Stimulated activated CD4-positive, alpha-beta T cell treated with anti-CD3 and anti-CD28 coated beads, Interleukin-2, amount 100 ng/mL, for 48 hours (primary cell): ENCODE measurements at places on chromosomes 7 and 10.

GRCh38 chr7:150953061-150953997 is 24.8 kb downstream of the KCNH2 start:
- DNase-seq, result no peak

DNA sequence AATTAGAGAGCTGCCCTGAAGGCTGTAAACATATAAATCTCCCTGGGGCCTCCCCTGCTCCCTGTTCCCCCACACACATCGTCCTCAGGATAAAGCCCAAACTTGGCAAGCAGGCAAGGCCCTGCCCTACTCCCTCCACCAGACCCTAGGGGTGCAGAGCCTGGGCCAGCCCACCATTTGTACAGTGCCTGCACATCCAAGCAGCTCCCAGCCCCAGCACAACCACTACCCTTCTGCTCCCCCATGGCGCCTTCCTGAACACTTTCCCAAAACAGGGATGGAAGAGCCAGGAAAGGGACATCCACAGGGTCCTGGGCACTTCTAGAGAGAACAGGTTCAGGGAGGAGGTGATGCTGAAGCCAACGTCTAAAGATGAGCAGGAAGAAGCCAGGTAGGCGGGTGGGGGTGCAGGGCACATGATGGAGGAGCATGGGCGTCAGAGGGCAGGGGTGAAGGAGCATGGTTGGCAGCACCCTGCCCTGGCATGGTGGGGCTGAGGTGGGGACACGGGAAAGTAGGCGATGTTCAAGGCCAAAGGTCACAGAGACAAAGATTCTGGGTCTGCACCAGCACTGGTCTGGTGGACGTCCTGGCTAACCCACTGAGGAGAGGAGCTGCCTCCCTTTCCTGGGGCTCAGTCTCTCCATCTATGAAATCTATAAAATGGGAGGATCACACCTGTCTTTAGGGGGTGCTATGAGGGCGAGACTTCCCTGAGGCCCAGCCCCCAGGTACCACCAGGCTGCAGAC is 140.6 kb downstream of the ARHGAP22 start:
- DNase-seq, result no peak

DNA sequence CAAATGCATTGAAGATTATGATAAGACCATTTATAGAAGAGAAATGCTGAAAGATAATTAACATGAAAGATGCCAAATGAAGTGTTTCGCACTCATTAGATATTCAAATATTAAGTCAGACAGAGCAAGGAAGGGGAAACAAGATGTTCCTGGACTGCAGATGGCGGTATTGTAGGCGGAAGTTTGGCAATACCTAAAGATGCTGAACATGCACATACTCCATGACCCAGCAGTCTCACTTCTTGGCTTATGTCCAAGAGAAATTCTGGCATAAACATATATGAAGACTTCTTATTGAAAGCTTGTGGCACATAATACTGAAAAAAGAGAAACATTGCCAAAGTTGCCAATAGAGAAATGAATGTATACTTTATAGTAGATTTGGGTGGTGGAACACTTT is 325.4 kb upstream of the SEMA3C start:
- DNase-seq, result no peak

GRCh38 chr7:27697861-27698430 is 35.3 kb upstream of the HIBADH start:
- DNase-seq, result no peak

- DNase-seq, result no peak
Observed at GRCh38 chr10:37700886-37701780, 156.3 kb downstream of the ZNF248 start.

GRCh38 chr10:176677-177076 is 41.4 kb downstream of the ZMYND11 start:
- DNase-seq, result no peak

GRCh38 chr7:143120691-143121405 is 11.0 kb upstream of the PIP start:
- DNase-seq, result no peak

DNA sequence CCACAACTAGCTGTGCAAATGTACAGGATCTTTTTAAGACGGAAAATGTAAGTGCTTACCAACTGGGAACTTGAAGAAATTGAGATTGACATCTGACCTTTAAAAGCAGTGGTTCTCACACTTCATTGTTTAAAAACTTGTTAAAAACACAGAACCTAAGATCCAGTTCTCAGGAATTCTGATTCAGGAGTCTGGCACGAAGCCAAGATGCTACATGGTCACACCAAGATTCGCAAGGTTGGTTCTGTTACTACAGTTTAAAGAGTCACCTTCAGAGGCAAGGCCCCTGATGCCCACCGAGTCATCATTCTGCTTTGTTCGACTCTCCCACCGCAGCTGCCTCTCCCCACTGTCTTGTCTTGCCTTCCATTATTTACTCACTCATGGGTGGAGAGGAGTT is 113.3 kb downstream of the GLI3 start:
- DNase-seq, result no peak

DNA sequence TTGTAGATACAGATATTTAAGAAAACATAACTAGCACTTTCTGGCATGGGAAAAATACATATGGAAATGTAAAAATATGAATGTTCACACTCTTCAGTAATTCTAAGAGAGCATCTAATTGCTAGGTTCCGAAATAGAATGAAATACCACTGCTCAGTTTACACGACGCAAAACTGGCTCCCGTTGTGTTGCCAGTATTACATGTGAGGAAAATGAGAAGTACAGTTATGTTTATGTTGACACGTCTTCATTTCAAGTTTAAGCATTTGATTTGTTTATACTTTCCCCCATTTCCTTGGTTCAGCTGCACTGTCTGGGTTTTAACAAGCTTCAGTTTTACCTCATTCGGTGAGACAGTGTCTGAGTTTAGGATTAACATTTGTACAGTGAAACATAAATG is 275.8 kb upstream of the SEMA3D start:
- DNase-seq, result no peak

DNA sequence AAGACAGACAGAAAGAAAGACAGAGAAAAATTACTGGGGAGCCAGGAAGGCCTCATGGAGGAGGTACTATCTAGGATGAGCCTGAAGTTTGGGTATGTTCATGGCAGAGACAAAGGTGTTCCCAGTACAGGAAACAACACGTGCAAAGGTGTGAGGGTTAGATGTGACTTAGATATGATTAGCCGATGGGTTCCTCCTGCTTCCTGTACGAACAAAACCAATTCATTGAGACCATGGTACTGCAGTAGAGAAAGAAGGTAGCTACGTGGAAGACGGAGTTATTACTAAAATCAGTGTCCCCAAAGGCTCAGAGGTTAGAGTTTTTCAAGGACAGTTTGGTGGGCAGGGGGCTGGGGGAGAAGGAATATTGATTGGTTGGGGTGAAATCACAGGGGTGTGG is 55.2 kb upstream of the CHST3 start:
- no peak for DNase-seq

GRCh38 chr7:17640730-17641377 is 299.4 kb downstream of the SNX13 start:
- peak; percentile 3 for DNase-seq

- no peak for DNase-seq
Observed at GRCh38 chr10:77085344-77085743, 552.3 kb downstream of the KCNMA1 start.

DNA sequence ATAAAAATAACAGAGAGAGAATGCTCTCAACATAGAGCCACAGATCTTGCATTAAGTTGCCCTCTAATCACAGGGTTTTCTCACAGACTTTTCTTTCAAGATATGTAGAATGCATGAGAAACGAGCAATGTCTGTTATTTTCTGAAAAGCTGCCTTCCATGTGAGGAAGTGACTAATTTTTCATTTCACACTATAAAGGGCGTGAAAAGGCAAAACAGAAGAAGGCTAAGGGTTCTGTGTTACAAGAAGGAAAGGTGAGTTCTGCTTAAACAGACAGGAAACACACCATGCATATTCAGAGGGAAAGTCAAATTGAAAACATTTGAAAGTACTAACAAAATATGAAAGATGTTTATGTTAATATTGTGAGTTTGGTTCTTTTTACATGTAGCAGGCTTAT is 189.2 kb downstream of the SEMA3D start:
- DNase-seq, result no peak

GRCh38 chr7:55964261-55965099 is at the start of gene NIPSNAP2:
Gene NIPSNAP2 (plus strand): TSS chr7:55964585. CDS start chr7:55964610, 25 bp downstream.
- DNase-seq, result peak; percentile 69

DNA sequence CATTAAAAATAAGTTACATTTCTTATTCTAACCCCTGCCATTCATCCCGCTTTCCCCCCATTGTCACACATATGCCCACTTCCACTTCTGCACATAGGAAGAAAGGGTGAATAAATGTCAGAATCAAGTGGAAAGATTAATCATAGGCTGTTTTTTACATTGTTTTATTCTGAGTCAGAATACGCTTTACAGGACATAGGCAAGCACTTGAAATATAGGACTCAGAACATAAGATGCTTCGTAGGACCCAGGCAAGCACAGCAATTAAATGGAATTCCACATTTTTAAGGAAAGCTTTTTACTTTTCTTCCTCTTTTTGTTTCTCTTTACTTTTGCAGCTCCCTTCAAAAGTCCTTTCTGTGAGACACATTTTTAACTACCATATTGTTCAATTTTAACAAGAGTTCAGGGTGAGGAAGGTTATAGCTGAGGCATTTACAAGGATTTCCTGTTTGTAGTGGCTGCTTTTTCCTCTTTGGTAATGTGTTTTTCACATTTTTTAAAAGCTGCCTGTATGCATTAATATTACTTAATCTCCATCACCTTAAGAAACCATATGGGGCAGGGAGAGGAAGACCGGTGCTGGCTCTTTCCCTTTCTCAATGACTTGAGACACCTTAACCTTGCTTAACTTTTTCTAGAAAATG is 130.0 kb downstream of the TES start:
- DNase-seq, result no peak

- no peak for DNase-seq
Observed at GRCh38 chr10:15220445-15220844, 52.0 kb upstream of the NMT2 start.

DNA sequence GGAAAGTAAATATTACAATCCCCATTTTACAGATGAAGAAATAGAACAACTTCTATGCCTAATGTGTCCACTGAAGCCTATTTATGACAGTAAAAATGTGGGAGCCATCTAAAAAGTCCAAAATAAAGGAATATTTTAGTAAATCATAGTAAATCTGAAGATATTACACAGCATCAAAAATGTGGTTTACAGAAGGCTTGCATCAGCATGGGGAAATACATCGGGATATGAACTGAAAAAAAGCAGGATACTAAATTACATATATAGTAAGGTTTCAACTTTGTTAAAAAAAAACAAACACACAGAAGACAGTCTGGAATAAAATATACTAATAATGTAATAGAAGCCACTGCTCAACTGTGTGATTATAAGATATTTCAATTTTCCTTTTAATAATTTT is 20.8 kb downstream of the CPA1 start:
- no peak for DNase-seq

DNA sequence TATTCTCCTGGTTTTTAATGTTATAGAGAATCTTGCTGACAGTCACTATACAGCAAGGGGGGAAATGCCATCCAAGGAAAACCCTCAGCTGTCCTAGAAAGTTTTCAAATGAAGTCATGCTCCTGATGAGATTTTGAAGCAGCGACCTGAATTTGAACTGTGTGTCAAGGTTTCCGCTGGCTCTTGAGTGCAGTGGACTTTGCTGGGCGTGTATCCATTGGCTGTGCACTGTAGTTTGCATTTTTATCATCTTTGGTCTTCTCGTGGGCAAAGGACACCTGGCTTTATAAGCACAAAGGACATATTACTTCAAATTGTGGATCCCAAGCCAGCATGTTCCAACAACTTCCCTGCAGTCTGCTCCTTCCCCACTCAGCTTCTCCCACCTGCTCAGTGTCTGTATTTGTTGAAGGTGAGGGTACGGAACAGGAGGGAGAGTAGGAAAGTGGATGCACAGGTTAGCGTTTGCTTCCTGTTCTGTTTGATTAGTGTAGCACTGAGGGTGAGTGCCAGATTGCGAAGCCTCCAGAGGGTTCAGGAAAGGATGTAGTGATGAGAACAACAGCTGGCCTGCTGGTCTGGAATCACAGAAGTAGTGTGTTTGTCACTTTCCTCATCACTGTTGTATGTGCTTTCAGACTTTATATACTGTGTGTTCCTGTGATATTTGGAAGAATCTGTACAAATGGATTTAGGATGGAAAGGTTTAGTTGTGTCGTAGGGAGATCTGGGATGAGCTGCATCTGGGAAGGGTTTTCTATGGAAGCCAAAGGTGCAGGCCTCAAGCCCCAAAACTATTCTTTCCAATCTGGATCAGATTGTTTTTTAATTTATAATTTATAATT is 204.8 kb downstream of the BMPER start:
- no peak for DNase-seq

DNA sequence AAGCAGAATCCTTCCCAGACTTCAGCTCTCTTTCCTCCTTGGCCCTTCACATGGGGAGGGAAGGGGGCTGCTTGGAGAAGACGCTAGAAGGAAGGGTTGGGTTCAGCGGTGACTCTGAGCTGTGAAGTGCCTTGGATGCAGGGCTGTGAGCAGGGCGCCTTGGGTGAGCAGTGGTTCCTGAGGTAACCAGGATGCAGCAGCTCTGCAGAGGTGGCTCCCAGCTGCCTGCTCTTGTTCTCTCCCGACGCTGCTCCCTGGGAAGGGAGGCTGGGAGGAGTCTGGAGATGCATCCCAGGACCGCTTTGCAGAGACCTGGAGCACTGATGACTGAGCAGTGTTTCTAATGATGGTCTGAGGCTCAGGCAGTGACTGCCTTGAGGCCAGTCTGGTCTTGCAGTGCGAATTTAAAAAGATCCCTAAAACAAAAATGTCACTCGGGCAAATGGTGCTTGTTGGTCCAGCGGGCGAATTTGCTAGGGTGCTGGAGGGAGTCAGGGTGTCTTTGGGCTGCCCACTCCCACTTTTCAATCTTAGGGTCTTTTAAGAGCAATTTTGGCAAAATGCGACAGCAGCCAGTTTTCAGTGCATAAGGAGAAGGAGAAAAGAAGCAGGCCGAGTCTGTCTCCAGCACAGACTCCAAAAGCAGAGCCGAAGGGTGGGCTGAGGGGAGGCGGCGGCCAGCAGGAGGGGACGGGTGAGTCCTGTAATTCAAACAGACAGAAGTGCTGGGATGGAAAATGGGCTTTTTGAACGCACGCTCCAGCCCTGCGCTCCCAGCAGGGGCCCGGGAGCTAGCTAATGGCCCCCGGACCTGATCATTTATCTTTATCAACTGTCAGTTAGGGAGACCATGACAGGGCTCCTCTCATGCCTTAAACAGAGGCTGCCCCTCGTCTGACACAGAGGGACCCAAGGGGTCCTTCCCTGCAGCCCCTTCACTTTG is 191.2 kb upstream of the SHH start:
- DNase-seq, result no peak

GRCh38 chr7:111086532-111086931 is 4.4 kb upstream of the LRRN3 start:
- DNase-seq, result no peak

GRCh38 chr10:14040787-14041631 is 289.7 kb downstream of the FRMD4A start:
- DNase-seq, result no peak

GRCh38 chr7:101163279-101164070 is 1.9 kb downstream of the VGF start:
- DNase-seq, result no peak

GRCh38 chr10:96560966-96561887 is 25.6 kb downstream of the TM9SF3 start:
- DNase-seq, result no peak

DNA sequence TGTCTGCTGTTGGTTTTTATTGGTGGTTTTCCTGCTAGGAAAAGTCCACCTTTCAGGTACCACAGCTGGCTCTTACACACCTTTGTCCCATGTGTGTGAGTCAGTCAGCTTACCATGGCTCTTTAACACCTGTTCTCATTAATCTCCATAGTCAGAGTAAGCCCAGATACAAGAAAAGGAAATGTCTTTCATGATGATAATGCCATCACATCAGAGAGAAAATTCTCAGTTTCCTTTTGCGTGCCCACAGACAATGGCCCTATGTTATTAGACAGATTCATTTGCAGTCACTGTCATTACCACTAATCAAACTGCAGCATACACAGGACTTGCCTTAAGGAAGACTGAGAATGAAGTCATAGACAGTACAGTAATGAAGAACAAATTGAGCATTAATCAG is 1583.6 kb upstream of the LRRTM3 start:
- no peak for DNase-seq
